ENCODE measurements at places on chromosomes 4 and X.
A peak's percentile ranks its signal among the peaks of the same experiment; 100 is the strongest.

- no peak for DNase-seq
Observed at GRCh38 chr4:188613976-188614375, 474.7 kb downstream of the TRIML1 start.

DNA sequence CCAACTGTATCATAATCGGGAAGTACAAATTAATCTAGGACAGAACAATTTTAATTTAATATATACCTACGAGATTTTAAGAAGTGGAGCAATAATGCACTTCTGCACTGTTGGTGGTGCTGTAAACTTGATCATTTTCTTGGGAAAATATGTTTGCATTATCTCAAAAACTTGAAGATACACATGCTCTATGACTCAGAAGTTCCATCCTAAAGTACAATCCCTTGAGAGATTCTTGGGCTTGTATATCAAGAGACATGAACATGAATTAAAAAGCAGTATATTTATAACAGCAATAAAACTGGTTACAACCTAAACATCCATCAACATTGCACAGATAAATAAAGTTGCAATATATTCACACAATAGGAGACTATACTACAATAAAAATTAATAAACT is 168.8 kb downstream of the CLCN4 start:
- no peak for DNase-seq

DNA sequence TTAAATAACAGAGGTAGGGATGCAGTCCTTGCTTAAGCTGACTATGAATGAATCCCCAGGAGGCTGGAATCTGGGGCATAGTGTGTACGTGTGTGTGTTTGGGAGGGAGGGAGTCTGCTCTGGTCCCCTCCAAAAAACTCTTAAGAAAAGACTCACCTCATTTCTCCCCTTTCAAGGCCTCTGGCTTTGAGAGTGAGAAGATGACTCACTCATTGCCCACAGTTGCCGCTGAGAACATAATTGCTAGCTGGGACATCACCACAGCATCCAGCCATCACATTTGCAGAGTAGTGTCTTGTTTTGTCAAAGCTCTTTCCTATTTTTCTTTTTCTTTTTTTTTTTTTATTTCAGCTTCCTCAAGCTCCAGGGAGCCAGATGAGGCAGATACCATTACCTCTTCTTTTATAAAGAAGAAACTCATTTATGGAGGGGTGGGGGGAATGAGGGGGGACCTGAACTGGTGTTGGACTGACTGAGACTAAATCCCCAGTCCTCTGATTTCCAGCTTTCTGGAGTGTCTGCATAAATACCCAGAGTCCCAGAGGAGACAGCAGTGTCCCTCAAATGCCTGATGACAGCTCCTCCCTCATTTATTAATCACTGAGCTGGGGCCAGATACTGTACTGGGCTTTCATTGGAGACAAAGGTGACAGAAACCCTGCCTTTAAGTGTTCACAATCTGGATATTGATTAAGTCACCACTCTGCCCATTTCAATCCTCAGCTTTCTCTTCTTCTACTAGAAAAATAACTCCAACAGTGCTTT is 61.9 kb upstream of the LAS1L start:
- peak; percentile 67 for DNase-seq

GRCh38 chr4:78022517-78022916 is 34.6 kb upstream of the FRAS1 start:
- DNase-seq, result no peak

- no peak for DNase-seq
Observed at GRCh38 chr4:155819066-155819465, 47.0 kb downstream of the ASIC5 start.

DNA sequence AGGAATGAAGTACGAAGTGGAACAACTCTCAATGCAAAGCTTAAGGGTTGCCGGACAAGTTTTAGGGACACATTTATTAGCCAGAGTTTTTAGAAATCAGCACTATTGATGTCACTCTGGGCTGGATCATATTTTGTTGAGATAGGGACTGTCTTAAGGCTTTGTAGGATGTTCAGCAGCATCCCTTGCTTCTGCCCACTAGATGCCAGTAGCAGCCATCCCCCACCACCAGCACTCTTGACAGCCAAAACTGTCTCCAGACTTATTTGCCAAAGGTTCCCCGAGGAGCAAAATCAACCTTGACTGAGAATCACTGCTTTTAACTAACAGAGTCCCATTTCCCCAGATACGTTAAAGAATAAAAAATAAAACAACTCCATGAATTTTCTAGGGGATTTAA is 1497.3 kb downstream of the STIM2 start:
- no peak for DNase-seq

DNA sequence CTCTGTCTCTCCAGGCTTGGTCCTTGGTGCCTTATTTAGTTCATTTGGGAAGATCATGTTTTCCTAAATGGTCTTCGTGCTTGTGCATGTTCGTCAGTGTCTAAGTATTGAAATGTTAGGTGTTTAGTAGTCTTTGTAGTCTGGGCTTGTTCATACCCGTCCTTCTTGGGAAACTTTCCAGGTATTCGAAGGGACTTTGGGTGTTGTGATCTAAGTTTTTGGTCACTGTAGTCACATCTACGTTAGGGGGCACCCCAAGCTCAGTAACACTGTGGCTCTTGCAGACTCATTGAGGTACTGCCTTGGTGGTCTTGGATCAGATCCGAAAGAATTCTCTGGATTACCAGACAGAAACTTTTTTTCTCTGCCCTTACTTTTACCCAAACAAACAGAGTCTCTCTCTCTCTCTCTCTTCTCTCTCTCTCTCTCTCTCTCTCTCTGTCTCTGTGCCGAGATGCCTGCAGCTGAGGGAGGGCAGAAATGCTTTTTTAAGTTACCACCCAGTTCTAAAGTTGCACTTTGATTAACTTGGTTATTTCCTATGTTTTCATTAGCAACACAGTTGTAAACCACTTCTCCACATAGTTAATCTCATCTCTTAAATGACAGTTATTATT is 67.6 kb upstream of the SLC7A3 start:
- no peak for DNase-seq

DNA sequence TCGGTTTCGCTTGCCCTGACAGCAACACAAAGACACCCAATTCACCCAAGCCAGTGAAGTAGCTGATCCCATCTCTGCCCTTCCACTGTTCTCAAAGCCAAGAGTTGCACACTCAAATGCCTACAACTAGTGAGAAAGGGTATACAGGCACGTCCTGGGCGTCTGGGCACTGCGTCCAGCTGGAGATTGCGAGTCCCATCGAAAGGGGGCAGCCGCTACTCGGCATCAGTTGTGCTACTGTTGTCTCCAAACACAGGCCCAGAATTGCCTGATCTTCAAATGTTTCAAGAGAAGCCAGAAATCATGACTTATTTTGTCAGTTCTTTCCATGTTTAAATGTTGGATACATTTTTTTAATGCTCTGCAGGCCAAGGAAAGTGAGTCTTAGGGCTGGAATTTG is 487.8 kb downstream of the BCOR start:
- no peak for DNase-seq

DNA sequence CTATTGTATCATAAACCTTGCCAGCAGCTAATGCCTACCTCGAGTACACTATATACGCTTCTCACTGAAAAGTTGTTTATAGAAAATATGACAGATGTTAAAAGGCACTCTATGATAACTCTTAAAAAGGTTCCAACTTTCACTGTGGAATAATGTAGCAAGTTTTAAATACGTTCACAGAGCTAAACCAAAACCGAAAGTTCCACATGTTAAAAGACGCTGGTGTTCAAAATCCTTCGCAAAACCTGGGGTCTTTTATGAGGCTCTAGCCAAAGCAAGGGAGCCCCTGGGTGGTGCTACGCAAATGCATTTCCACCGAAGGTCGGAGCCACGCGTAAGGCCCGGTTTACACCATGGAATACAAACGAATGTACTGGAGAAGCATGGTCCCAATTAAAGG is 103.7 kb upstream of the TENM3 start:
- DNase-seq, result no peak

DNA sequence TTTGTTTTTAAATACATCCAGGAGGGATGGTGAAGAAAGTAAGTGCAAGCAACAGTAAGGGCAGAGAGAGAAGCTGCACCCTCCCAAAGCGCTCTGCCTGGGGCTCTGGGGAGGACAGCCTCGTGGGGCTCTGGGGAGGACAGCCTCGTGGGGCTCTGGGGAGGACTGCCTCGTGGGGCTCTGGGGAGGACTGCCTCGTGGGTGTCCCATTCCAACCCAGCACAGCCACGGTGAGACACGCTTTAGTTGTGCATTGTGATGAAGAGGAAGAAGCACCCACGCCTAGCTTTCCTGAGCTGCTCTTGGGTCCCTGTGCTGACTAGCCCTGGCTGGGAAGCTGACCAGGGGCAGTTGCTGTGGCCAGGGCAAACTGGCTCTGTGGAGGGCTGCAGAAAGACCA is 43.1 kb upstream of the SLC25A4 start:
- no peak for DNase-seq

DNA sequence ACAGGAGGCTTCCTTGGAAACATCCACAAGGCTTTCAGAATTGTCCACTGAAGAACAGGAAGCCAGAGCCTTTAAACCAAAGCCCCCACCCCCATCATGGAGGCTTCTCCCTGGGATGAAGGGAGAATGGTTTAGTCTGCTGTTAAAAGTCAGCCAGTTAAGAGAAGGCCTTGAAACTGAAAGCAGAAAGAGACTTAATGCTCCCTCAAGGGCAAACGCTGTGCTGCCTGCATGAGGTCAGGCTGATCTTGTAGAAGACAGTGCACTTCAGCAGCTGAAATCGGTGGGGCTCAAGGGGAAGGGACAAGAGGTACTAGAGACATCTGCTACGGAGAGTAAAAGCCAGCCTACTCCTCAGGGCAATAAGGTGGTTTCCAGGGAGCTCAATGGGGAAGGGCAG is 69.0 kb downstream of the HPRT1 start:
- DNase-seq, result no peak

DNA sequence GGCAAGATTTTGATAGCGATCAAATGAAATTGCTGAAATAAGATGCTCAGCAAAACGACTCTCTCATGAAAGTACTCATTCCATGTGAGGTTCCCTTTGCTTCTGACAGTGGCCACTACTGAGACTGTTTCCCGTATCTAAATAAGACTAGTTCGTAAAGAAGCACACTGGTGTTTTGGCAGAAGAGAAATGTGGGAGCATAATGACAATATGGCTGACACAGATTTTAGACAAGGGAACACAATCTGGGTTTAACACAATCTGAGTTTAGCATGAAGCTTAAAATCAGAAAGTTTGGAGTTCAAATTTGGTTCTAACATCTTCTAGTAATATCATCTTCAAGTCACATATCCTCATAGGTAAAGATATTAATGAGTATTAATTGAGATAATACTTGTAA is 13.7 kb downstream of the GABRA4 start:
- DNase-seq, result no peak

DNA sequence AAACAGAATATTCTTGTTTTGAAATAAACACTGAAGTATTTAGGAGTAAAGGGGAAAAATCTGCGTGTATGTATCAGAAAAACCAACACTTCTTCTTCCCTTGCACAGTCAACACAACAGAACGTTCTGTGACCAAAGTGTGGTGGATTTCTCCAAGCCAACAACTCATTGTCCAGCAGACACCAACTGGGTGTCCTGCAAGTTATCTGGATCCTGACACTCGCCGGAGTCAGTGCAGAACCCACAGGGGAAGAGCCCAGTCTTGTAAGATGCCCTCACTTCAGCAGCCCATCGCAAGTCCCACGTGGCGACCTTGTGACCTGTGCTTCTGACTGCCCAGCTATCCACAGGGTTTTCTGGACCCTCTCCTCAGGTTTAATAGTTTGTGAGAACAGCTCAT is 630.7 kb upstream of the ZFP42 start:
- DNase-seq, result no peak

DNA sequence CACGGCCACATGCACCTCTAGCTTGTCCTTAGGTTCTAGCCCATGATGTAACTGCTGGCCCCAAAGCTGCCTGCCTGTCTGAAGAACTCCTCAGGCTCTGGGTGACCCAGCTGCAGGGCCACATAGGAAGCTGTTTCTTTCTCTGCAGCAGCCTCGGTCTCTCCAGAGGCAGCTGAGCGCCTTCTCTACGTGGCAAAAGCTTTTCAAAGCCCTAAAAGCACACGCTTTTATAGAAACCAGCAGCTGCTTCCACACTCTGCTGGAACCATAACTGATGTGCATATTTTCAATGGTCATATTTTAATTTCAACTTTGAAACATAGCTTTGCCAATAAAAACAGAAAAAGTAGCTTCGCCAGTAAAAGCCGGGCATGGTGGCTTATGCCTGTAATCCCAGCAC is 37.4 kb downstream of the FAM53A start:
- DNase-seq, result no peak

DNA sequence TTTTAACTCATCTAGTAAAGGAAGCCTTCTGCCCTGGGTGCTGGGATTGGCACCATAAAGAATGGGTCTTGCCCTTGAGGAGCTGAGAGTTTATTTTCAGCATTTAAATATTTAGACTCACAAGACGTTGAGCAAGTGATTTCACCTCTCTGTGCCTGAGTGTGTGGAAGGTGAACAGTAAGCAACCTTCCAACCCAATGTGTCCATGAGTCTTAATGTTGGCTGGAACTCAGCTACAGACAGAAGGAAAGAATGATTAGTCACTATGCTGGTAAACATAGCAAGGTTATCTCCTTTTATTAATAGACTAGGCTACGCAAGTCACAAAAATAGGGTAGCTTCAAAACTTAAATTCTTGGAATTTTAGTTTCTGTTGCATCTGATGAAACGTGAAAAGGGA is 277.4 kb upstream of the GATB start:
- DNase-seq, result no peak

DNA sequence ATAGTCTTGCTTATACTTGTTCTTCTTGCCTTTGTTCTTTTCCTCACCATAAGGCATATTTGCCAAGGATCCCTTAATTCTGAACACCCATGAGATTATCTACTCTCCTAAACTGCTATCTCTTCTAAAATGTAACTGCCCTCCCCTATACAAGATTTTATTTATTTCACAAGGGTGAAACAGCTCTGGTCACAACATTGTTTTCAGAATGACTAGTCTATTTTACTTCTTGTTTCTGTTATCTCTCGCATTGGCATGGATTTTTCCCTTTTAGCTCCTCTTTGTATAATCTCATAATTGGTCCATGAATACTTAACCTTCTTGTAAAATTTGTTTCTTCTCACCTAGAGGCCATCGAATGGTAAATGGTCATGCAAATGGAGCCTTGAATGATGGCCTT is 17.2 kb upstream of the COL25A1 start:
- DNase-seq, result no peak

- peak; percentile 46 for DNase-seq
Observed at GRCh38 chrX:1249101-1249887, 19.3 kb upstream of the CSF2RA start.

DNA sequence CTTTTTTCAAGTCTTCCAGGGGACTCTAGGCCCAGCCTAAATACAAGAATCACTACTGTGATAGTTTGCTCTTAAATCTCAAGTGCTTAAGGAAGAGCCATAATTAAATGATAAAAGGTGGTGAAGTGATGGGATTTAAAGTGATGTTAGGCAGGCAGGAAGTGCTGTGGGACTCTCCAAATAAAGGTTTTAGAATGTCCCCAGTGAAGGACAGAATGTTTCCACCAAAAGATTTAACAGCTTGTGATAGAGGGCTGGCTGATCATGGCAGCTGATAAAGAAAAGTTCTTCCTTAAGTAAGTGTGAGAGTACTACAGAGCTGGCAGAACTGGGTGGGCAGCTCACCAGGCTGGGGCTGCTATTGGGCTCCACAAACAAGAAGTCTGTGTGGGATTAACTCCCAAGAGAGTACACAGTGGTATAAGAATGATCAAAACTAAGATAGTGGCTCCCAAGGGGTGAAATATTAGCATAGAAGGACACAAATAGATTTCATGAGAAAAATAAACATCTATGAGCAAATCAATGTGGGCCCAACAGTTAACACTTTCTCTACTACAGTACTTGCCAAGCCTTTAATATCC is 637.2 kb upstream of the CPEB2 start:
- no peak for DNase-seq
